Stimulated activated CD8-positive, alpha-beta memory T cell treated with anti-CD3 and anti-CD28 coated beads, Interleukin-15, amount 100 ng/mL, for 48 hours (primary cell): ENCODE measurements at places on chromosomes 1 and 21.
A peak's percentile ranks its signal among the peaks of the same experiment; 100 is the strongest.

DNA sequence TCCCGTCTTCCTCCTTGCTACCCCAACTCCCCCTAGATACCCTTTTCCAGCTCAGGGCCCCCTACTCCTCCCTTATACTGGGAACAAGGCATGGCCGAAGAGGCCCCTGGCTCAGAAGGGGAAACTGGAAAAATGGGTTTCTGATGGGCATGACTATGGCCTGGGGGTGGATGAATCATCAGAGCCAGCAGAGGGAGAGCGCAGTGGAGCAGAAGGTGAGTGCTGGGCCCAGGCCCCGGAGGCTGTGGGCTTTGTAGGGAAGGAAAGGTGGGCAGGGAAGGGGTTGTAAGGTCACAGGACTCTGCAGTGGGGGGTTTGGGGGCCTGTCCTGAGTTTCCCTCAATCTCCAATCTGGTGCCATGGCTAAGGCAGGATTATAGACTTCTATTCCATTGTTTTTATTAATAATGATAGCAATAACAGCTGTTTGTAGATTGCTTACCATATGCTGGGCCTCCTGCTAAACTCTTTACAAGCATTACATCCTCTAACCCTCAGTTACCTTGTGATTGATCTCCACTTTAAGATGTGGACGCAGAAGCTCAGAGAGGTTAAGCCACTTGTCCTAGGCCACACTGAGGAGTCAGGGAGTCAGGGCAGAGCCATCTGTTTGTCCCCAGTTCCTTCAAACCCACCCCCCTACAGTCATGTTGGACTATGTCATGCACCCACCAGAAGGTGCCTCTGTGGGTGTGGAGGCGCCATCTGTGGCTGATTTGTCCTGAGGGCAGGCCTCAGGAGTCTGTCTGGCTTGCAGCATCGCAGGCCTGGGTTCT, 36.2 kb upstream of the ZNF362 start:
- DNase-seq: no peak

DNA sequence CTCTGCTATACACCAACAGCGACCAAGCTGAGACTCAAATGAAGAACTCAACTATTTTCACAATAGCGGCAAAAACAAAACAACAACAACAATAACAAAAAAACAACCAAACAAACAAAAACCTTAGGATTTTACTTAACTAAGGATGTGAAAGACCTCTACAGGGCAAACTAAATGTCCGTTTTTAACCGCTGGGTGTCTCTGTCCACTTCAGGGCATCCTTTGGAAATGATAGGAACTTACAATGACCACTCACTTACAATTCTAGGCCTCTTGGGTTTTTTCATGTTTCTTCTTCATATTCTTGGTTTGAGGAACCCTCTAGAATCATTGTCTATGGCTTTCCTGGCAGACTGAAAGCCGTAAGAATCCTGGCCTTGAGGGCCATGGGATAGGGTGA, 134.0 kb upstream of the FAM78B start:
- no peak for DNase-seq

DNA sequence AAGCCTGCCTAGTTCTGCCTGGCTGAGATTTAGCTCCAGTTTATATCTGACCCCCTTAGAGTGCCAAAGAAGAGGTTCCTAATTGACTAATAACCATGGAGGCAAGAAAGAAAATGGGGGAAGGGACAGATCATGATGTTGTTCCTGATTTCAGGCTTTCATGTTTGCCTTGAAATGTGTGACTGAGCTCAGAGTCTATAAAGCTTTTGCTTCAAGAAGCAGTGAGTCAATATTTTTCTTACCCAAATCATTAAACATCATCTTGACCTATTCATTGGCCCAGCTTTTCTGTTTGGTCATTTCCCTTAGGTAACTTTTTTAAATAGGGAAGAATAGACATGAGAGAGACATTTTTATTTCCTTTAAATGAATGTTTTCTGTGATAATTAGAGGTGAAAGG, 55.9 kb downstream of the HHAT start:
- DNase-seq: no peak

DNA sequence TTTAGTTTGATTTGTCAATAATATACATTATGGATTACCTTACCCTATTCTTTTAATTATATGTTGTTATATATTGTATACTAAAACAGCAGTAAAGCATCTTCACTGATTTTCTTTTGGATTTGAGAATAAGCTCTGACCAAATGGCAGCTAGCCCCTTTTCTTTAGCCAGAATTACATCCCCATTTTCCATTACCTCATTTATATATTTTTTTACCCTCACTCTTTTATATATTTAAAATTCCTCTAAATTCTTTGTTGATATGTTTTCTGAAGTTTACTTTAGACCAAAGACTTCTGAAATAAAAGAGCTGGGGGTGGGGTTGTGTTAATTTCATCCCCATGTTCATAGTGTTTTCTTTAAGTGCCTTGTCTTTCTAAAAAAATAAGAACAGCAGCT, 24.6 kb downstream of the ANGPTL1 start:
- no peak for DNase-seq

DNA sequence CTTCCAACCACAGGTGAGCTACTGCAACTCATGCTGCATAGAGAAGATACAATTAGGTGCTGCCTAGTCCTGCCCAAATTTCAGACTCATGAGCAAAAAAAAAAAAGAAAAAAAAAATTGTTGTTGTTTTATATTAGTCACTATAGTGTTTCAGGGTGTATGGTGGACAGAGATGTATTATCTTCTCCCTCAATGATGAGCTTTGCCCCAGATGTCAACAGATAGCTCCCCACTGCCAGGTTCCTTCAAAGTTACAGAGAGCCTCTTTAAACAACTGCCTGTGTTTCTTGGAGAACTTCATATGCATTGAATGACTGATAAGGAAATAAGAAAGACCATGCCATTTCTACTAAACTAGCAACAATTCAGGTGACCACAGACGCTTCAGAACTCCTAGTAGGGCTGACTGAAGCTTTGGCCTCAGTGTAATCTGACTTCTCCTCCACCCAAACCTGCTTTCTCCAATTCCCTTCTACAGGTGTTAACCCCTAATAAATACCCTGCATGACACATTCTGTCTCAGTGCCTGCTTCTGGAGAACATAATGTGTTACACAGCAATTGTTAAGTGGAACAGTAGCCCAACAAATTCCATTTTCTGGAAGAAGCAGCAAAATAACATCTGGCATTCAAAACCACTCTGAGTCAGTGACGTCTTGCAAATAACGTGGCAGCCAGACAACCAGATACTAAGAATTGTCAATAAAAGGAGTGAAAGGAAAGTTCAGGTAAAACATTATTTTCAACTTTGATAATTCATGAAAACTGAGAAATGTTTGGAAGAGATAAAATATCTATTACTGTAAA, 147.7 kb downstream of the CDC42BPA start:
- no peak for DNase-seq

DNA sequence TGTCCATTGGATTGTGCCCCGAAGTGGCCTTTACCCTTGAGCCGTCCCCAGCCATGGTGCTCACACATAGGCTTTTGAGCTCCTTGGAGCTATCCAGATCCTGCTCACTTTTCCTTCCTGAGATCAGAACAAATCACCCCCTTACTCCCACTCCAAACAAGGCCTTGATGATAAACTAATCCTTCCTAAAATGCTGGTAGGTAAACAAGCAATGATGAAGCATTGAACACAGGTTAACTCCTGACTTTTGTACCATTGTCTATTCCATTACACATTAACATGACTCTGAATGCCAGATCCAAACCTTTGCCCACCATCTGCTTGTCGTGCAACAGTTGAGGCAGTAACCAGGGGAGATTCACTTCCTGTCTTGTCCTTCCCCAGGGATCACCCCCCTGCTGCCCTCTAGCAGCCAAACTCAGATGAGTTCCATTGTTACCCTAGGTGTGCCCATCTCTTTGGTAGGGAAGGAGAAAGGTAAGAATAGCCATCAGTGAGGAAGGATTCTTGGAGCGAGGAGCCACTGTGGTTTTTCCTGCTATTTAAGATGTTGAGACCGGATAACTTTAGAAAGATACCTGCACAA, 79.5 kb upstream of the DNAJC6 start:
- DNase-seq: no peak

GRCh38 chr1:203706444-203706843, 58.5 kb upstream of the LAX1 start:
- DNase-seq: no peak

GRCh38 chr1:245651093-245651492, 496.3 kb downstream of the KIF26B start:
- DNase-seq: no peak

GRCh38 chr21:19608101-19608621, 1204.6 kb upstream of the TMPRSS15 start:
- no peak for DNase-seq

DNA sequence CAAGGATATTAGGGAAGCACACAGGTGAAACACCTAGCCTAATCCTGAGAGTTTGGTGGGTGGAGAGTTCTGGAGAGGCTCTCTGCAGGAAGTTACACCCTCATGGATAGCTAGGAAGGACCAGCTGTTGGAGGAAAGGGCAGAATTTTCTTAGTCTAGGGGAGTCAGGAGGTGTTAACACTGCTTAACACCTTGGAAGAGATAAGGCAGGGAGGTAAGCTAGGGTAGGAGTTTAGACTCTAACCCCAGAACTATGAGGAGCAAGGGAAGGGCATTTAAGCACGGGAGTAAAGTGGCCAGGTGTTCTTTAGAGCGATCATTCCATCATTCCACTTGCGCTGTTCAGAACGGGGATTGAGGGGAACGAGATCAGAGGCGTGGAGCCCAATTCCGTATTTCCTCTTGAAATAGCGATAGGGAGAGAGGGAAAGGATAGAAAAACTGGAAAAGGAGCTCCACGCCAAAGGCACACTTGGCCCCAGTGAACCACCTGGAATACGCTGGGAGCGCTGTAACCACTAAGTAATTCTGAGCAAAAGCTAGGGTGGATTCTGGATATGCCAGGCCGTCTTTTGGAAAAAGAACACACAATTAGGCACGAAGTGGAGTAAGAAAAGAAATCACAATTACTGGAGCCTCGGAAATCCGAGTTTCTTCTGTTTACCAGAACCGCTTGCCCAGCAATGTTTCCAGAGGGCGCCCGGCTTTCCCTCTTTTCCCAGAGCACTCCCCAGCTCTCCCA, 1.5 kb upstream of the GPR137B start:
- DNase-seq: no peak

DNA sequence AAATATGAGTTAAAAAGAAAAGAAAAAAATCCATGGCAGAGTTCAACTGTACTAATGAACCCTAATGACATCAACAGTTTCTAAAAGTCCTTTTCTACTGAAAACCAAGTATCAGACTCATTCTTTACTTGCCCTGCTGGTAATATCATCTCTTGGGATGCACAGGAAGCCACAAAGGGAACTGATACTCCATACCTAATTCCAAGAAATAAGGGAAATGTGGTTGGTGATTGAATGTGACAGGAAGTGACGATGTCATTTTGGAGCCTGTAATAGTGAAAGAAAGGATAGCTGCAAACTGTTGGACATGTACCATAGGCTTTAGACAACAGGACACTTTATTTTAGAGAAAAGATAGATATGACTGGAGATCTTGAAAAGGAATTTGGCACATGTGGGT, 98.7 kb upstream of the VAV3 start:
- DNase-seq: no peak

DNA sequence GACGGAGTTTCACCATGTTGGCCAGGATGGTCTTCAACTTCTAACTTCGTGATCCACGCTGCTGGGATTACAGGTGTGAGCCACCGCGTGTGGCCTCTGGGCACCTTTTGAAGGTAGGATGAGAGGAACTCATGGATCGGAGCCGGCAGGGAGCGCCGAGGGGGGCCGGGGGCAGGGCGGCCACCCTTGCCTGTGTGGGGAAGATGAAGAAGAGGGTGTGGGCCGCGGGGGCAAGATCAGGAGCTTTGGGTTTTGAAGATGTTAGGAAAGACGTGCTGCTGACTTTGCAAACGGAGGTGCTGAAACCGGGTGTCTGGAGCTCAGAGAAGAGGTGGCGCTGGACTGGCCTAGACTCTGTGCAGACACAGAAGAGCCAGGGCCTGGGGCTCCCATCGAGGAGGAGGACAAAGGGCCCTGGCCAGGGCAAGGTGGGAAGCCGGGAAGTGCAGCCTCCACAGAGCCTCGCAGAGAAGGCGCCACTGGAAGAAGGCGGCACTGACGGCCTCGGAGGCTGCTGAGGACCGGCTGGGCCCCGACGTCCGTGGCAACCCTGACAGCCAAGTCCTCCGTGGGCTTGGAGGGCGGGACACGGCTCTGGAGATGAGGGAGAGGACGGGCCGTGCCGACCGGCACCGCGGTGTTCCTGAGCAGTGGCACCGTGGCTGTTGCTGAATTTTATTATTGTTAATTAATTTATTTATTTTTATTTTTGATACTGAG, 13.7 kb downstream of the RNF223 start:
- no peak for DNase-seq

GRCh38 chr1:13820055-13820454, 120.1 kb downstream of the PRDM2 start:
- no peak for DNase-seq

- no peak for DNase-seq
These were observed 149.2 kb upstream of the FOXD3 start for GRCh38 chr1:63173161-63173560.

- DNase-seq: no peak
These were observed 179.8 kb downstream of the PHTF1 start for GRCh38 chr1:113579256-113580018.

DNA sequence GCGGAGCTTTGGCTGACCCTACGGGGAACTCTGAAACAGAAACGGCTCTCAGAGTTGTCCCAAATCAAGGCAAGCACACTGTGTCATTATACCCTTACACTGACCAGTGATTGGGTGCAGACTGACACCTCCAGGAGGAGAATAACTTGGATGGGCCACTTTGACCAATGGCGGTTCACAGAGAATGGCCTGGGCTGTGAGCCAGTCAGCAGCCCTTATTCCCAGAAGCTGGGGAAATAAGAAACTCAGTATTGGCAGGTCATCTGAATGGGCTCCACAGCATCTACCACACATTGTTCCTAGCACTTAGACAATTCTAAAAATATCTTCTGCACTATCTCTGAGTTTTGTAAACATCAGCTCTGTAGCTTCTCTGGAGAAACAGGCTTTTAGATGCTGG, 265.2 kb downstream of the ADGRL2 start:
- no peak for DNase-seq

DNA sequence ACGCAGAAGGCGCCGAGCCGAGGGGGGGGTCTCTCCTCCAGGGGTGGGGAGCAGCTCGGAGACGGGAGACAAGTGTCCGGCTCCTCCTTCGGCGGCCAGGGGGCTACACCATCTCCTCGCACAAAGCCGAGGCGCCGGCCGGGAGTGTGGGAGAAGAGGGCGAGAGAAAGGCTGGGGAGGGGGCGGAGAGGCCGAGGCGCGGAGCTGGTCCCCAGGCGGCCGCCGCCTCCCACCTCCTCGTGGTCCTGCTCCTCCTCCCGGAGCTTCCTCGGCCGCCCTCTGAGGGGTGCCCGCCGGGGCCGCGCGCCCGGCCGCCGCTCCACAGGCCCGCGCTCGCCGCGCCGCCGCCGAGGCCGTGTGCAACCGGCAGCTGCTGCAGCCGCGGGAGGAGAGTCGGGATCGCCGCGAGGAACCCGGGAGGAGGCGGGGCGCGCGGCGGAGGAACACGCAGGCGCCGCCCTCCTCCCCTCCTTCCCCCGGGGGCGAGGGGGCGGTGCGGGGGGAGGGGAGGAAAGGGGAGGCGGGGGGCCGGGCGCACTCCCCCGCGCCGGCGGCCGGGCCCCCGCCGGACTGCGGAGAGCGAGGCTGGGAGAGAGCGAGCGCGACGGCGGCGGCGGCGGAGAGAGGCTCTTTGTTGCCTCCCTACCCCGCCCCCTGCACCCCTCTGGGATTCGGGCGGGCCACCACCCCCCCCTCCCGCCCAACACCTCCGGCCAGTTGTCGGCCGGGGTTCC, at the start of gene ENAH:
Gene ENAH (minus strand): TSS at position 395 of the 734 bp plus-strand sequence. CDS start 433 bp downstream, outside the sequence.
- DNase-seq: peak; percentile 19
